ENCODE measurements at places on chromosomes 3 and 15.

GRCh38 chr15:29170521-29170920 is 99.1 kb downstream of the NSMCE3 start:
- DNase-seq: no peak

GRCh38 chr3:64321747-64322146 is 96.5 kb upstream of the PRICKLE2 start:
- no peak for DNase-seq

DNA sequence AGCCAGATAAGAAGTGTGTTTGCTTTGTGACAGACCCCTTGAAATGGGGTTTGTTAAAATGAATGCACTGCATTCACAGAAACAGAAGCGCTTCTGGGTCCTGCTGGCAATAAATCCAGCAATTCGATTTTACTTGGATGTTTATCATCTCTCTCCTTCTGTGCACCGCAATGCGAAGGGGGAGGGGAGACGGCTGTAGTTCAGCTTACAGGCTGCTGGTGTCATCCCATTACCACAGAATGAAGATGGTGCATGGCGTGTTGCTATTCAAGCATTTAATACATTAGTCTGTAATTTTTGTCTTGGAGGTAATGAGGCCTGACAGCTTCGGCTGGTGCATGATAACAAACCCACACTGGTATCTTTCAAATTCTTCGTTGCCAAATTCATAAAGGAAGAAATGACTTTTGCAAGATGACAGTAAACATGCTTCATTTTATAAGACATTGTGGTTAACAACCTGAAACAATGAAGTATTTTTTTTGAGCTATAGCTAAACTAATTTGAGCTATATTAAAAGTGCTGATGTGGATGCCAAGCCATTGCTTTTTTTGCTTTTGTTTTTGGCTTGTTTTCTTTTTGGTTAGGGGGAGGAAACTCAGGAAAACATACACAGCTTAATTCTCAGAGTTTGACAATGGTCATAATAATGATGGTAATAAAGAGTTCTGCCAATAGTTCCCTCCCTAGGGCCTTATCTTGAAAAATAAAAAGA is 418.3 kb downstream of the OTOL1 start:
- no peak for DNase-seq

GRCh38 chr3:70028361-70028760 is 28.8 kb downstream of the SAMMSON start:
- no peak for DNase-seq

- DNase-seq: no peak
These were observed 539.3 kb upstream of the LMCD1 start for GRCh38 chr3:7962301-7962700.

DNA sequence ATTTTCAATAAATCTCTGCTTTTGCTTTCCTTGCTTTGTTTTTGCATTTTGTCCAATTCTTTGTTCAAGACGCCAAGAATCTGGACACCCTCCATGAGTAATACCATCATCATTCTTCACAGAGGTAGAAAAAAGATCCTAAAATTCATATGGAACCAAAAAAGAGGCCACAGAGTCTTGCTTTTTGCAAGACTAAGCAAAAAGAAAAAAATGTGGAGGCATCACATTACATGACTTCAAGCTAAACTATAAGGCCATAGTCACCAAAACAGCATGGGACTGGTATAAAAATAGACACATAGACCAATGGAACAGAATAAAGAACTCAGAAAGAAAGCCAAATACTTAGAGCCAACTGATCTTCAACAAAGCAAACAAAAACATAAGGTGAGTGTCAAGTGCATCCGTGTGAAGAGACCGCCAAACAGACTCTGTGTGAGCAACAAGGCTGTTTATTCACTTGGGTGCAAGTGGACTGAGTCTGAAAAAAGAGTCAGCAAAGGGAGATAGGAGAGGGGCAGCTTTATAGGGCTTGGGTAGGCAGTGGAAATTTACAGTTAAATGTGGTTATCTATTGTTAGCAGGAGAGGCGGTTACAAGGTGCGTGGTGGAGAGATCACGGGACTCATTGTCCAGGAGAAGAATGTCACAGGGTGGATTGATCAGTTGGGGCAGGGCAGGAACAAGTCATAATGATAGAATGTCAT is 10.9 kb downstream of the STRIT1 start:
- no peak for DNase-seq

DNA sequence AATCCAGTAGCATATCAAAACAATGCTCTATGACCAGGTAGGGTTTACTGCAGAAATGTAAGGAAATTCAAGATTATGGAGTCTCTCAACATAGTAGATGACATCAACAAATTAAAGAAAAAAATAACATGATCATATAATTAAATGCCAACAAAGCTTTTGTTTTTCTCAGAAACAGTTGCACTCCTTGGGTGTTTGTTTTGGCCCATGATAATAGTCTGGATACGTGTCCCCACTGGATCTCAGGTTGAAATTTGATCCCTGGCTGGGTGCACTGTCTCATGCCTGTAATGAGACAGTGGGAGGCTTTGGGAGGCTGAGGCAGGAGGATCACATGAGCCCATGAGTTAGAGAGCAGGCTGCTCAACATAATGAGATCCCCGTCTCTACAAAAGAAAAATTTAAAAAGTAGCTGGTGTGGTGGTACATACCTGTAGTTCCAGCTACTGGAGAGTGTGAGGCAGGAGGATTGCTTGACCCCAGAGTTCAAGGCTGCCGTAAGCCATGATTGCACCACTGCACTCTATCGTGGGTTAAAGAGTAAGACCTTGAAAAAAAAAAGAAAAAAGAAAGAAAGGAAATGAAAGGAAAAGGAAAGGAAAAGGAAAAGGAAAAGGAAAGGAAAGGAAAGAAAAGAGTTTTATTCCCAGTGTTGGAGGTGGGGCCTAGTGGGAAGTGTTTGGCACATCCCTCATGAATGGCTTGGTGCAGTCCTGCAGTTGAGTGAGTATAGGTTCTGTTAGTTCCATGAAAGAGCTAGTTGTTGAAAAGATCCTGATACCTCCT is 53.3 kb upstream of the FOXB1 start:
- DNase-seq: no peak

GRCh38 chr3:4508048-4508981 is 15.2 kb downstream of the ITPR1 start:
- no peak for DNase-seq

DNA sequence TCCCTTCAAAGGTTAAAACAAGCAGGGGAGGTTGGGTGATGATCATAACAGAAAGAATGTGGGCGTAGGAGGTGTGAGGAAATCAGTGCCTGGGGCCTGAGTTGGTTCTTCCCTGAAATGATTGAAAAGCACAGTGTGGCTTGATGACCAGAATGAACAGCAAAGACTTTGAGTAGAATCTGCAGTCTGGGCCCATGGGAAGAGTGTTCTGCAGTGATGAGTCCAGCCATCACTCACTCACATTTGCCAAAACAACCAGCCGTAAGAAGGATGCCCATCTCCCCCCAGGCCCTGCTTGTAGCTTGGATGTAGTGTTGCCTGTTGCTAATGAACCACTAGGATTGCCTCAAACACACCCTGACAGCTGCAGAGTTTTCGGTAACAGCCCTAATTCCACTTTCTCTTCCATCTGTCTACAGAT is 67.9 kb downstream of the VGLL3 start:
- DNase-seq: no peak

DNA sequence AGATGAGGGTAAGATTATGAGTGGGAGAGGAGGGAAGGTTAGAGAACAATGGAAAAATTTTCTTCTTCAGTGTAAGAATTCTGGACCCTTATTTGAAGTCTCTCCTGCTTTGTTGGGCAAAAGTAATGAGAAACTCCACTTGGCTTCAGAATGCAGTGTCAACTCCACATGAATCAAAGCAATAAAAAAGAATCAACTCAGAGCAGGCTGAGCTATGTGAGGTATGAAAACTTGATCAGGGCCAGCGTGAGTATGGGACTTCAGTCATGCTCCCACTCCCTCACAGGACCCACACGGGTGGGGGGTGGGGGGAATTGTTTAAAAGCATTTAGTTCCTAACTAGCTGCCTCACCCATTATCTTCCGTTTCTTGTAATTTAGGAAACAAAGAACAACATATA is 502.2 kb downstream of the PDCD6IP start:
- DNase-seq: no peak

- no peak for DNase-seq
These were observed 510.0 kb downstream of the ROBO1 start for GRCh38 chr3:79257791-79258190.

DNA sequence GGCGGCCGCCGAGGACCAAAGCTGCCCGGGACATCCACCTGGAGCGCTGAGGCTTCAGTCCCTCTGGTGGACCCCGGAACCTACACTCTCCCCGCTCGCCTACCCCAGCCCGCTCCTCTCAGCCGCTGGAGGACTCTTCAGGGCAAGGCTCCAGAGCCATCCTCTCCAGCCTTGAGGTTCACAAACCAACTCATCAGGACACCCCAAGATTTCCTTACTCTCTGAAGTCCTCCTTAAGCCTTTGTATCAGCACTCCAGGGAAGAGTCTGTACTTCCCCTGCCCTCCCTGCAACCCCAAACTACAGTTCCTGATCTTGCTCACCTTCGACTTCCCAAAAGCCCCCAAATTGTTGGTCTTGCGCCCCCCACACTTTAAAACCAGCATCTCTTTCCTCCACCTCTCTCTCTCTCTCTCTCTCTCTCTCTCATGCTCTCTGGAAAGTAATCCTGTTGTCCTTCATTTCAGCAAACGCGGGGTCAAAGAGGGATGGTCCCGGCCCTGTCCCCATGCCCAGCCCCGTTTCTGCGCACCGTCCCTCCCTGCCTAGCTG is 438 bp downstream of the THBS1 start:
- no peak for DNase-seq

- no peak for DNase-seq
These were observed 30.3 kb downstream of the IL12A start for GRCh38 chr3:160018959-160019358.

GRCh38 chr3:139695426-139696313 is 17.9 kb upstream of the NMNAT3 start:
- no peak for DNase-seq

GRCh38 chr3:25457671-25458419 is 29.8 kb downstream of the RARB start:
- no peak for DNase-seq

GRCh38 chr3:113110267-113110666 is 101.1 kb upstream of the BOC start:
- DNase-seq: no peak

DNA sequence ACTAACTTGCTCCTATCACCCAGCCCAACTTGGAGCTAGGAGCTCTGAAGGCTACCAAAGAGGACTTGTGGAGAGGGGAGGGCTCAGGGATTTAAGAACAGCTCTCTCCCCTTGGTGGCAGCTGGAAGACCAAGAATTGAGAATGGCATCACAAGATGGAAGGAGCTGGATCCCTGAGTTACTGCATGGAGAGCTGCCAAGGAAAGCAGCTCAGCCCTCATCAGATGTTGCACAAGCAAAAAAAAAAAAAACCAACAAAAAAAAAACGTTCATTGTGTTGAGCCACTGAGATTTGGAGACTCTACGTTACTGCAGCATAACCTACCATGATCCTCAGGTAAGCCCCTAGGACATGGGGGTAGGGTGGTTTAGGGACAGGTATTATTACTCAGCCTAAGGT is 41.0 kb downstream of the ITGB5 start:
- no peak for DNase-seq

GRCh38 chr15:22942877-22943276 is 37.3 kb downstream of the CYFIP1 start:
- DNase-seq: no peak

DNA sequence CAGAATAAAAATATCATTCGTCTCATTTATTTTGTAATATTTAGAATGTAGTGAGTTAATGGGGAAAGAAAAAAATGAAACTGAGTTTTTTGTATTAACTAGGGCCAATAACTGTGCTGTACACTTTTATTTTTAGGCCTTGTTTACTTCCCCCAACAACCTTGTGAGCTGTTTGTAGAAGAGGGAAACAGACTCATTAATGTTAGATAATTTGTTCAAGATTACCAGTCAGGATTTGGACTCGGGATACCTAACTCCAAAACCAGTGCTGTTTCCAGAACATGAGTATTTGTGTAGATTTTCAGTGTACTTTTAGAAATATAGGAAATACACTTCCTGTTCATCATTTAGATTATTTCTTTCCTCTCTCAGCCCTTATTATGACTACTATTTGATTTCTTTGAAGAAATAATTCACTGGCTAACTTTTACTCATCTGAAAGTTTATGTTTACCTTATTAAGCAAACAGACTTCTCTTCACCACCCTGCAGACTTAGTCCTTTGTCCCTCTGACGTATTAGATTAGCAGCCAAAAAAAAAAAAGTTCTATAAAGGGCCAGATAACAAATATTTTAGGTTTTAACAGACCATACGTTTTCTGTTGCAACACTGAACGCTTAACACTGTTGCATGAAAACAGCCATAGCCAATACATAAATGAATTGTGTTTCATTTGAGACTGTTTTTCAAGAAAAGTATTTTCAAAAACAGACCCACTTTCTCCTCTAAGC is 192.5 kb upstream of the CGNL1 start:
- no peak for DNase-seq

DNA sequence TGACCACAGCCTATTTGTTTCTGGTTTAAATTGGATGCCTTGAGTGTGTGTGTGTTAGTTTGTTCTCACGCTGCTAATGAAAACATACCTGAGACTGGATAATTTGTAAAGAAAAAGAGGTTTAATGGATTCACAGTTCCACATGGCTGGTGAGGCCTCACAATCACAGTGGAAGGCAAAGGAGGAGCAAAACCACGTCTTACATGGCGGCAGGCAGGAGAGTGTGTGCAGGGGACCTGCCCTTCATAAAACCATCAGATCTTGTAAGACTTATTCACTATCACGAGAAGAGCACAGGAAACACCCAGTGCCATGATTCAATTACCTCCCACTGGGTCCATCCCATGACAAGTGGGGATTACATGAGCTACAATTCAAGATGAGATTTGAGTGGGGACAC is 260.5 kb downstream of the WDR72 start:
- no peak for DNase-seq

DNA sequence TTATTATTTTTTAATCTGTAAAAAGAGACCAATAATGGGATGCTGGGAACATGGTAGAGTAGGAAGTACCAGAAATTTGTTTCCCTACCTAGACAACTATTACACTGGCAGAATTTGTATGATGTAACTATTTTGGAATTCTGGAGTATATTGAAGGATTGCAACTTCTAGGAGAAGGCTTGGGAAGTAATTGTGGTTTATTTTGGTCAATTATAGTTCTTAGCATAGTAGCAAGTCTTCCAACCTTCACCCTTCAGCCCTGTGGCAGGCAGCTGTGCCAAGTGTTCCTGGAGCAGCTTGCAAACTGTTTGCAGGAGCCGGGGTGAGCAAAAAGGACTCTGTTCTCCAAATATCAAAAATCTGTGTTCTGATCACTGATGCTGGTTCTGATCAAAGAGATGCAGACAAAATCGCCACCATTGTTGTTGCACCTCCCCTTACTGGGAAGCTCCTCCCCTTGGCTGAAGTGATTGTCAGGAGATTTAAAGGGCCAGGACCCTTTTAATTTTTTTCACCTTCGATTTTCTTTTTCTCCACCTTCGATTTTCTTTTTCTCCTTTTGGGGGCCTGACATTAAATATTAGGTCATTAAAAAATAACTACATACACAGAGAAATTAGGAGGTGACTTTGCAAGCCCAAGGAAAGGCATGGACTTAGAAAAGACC is 363.3 kb downstream of the SLC9A9 start:
- no peak for DNase-seq

All from stimulated activated CD4-positive, alpha-beta T cell treated with anti-CD3 and anti-CD28 coated beads, Interleukin-12 subunit alpha, Interleukin-12 subunit beta, amount 100 ng/mL, for 4 hours (primary cell).